ENCODE measurements at places on chromosomes 5 and 9.

GRCh38 chr5:127306647-127307046, 16.1 kb downstream of the MEGF10 start:
- DNase-seq: no peak

DNA sequence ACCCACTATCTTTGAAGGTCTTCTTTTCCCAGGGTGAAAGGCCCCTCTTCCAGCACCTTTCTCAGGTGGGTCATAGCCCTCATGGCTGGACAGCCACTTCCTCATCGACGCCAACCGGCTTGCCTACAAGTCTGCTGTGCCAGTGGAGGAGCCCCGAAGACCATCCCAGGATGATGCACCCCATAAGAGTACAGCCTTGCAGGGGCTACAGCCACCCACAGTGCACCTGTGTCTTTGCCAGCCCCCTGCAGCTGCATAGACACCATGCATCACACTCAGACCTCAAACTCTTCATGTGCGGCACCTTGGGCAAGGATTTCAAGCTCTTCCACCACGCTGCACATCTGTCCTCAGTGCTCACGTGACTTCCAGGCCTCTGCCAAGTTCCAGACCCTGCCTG, 173.4 kb downstream of the SLF1 start:
- no peak for DNase-seq

DNA sequence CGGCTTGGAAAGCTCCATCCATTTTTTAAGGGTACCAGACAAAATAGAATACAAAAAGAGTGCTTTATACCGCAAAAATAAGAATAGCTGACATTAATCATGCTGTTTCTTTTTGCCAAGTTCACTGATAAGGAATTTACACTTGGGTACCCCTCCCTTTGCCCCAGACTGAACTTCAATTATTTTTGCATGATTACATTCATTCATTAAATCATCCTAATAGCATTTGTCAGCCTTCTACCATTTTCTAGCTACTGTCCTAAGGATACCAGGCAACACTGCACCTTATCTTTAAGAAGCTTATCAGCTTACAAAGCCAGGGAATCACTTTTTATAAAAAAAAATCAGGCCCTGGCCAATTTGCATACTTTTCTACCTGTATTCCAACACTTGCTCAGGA, 48.4 kb downstream of the YIPF5 start:
- no peak for DNase-seq

- no peak for DNase-seq
Observed at GRCh38 chr5:154267516-154267915, 77.0 kb downstream of the GALNT10 start.

DNA sequence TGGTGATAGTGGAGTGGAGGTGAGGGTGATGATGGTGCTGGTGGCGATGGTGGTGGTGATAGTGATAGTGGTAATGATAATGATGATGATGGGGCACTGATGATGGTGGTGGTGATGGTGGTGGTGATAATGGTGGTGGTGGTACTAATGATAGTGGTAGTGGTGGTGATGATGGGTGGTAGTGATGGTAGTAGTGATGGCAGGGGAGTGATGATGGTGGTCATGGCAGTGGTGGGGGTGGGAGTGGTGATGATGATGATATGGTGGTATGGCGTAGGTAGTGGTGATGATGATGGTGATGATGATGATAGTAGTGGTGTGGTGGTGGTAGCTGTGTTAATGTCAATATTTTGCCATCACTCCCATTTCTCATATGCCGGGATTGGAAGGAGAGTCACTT, 44.5 kb upstream of the ORM1 start:
- DNase-seq: no peak
